ENCODE measurements at places on chromosomes 6 and 20.
A peak's percentile ranks its signal among the peaks of the same experiment; 100 is the strongest.

DNA sequence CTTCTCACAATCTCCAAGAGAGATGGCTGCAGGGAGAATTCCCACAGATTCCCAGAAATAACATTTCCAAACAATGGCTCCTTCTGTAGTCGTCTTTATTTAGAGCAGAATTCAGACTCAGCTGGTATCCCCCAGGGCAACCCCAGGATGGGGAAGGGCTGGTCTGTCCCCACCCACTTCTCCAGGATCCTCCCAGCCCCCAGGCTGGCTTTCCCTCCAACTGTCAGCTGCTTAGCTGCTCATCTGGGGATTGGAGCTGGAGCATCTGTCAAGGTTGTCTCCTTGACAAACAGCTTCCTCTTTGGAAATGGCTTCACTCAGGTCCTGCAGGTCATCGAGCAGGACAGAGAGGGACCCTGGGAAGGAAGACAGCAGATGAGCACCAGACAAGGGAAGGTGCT, 3.5 kb upstream of the PSORS1C2 start:
- no peak for DNase-seq

DNA sequence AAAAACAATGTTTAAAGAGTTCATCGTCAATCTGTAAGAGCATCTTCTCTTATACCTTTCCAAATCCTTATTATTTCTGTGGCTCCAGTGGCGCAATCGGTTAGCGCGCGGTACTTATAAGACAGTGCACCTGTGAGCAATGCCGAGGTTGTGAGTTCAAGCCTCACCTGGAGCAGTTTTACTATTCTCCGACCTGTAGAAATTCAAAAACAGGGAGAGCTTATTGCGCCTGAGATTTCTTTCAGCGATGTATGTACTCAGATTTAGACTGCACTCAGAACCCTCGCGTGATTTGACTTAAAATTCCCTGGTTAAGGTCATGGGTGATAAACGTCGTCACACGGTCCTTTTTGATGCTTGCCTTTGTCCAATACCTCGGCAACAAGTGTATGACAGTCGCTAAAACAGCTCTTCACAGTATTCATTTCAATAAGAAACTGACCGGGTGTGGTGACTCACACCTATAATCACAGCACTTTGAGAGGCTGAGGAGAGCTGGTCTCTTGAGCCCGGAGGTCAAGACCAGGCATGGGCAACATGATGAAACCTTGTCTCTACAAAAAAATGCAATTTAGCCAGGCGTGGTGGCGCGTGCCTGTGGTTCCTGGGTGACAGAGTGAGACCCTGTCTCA, 11.9 kb downstream of the GPX5 start:
- DNase-seq = peak; percentile 45

GRCh38 chr6:142013875-142014495, 118.7 kb upstream of the GJE1 start:
- no peak for DNase-seq

DNA sequence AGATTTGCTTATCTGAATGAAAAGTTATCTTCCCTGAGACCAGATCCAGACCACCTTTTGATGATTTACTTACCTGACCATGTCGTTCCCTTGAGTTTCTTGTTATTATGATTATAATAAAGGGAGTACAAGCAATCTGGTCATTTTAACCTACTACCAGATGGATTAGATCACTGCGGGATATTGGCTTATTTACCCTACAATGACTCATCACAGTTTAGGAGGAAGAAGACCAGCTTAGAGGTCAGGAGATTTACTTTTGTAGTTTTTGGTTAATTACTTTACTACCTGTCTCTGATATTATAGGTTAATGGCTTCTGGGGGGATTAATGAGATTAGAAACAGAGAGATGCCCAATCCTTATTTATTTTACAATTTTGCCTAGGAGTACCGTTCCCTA, 10.7 kb downstream of the PKIB start:
- DNase-seq = no peak

GRCh38 chr20:40813708-40814630, 124.9 kb upstream of the MAFB start:
- no peak for DNase-seq

DNA sequence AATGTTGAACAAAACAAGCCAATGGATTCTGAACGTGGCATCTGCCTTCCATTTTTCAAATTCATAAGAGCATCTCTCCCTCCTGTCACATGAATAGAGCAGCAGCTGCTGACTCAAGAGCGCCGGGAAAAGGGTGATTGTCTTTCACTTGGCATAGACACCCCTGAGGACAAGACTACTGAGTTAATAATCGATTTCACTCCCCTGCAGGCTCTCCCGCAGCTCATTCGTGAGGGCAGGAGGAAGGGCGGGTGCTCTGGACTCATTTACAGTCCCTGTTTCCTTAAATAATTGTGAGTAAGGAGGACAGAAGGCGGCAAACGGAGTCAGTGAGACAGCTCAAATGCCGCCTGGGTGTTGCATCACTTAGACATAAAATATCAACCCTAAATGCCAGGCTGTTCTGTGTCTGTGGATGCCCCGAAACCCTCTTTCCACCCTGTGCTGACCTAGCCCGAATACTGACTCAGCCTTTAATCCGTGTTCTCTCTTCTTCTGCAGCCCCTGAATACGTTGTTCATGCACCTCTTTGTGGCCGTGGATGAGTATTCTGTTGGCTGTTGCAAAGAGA, 21.6 kb downstream of the CFAP61 start:
- DNase-seq = no peak

DNA sequence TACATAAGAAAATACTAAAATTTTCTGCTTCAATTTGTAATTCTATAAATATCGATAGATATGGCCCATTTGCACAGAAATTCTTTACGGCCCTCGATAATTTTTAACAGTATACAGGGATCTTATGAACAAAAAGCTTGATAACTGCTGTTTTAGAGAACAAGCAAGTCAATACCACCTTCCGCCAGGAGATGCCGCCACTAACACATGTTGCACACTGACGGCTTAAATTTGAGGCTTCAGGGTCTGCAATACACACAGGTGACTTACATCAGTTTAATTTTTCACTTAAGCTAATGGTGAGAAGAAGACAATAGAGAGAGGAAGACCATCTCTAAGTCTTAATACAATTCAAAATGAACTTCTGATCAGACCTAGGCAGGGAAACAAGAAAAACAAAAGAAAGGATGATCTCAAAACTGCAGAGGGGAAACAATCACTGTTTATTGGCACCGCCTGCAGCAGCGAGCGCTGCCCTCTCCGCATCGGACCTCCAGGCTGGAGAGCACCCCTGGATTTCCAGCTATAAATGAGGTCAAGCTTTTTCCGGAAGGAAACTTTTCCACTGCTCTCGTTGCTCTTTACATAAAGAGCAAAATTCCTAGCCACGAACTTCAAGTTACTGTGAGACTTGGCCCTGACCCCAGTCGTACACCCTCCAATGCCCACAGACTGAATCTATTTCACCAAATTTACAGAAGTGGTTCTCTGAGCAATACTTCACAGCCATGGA, 53.9 kb downstream of the OTOR start:
- peak; percentile 51 for DNase-seq

- DNase-seq = no peak
These were observed 83.6 kb upstream of the MYLIP start for GRCh38 chr6:16045238-16045637.

- no peak for DNase-seq
These were observed 62.7 kb upstream of the ELOVL5 start for GRCh38 chr6:53411451-53411850.

DNA sequence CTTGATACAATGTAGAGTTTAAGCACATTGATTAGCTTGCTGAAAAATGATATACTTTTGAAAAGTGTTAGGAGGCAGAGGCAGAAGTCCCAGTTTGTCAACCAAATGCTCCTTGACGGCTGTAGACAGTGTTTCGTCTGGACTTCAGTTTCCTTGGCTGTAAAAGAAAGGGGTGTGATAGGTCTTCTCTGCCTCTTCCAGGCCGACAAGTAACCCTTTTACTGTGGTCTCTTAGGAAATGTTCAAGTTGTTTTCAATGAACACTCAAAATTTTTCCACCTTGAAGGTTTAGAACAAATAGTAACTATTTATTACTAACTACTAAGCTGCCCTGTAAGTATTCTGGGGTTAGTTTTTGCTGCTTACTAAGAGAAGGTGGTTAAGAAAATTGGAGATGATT, 122.4 kb downstream of the IRF4 start:
- DNase-seq = no peak

- DNase-seq = no peak
These were observed 68.4 kb downstream of the ID4 start for GRCh38 chr6:19905584-19905983.

GRCh38 chr6:33897189-33897780, 93.5 kb upstream of the MLN start:
- no peak for DNase-seq

GRCh38 chr6:26350858-26351543, 14.0 kb upstream of the BTN3A2 start:
- DNase-seq = no peak

DNA sequence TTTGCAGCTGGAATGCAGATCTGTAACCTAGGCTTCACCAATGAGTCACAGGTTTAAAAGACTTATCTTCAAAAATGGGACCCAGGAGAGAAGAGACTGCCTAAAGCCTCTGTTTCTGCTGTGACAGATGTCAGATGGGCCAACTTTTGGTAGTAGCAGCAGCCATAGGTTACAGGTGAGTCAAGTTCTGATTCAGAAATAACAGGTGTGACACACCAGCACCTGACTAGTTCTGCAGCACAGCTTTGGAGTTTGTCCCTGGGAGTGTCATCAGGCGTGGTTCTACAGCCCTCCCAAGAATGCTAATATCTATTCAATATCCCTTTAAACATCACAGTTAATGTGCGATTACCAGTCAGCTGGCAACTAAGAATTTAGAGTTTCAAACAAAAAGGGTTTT, 121.9 kb upstream of the BTN3A2 start:
- DNase-seq = no peak

- DNase-seq = no peak
These were observed 111.9 kb downstream of the TBX18 start for GRCh38 chr6:84652356-84653026.

DNA sequence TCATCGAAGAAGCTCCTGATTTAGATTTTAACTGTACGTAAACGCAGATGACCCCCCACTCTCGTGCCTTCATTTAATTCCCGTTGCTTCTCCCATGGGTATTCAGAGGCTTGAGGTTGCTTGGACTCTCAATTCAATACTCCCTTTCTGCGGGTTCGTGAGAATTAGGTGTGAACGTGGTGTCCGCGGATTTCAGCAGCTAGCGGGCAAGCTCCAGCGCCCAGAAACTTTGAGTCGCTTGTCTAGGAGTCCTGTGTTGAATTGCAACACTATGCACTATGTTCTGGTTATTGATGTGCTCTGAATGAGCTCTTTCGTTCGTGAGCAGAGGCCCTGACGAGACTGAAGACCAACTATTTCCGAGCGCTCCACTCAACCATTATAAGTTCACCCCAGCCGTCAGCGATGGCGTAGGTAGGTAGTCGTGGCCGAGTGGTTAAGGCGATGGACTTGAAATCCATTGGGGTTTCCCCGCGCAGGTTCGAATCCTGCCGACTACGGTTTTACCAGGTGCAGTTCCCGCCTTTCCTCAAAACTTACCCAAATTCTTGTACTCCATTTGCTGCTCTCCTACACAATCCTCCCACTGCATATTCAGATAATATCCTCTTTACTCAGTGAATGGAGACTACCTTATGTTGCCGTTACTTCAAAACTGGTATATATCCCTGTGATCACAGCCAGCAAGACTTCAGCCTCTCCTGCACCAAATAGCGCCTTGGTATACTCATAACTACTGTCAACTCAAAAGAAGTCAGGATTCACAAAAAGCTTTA, 72.6 kb upstream of the ZNF184 start:
- DNase-seq = no peak

GRCh38 chr6:27168108-27168507, 79.4 kb upstream of the PRSS16 start:
- DNase-seq = no peak

DNA sequence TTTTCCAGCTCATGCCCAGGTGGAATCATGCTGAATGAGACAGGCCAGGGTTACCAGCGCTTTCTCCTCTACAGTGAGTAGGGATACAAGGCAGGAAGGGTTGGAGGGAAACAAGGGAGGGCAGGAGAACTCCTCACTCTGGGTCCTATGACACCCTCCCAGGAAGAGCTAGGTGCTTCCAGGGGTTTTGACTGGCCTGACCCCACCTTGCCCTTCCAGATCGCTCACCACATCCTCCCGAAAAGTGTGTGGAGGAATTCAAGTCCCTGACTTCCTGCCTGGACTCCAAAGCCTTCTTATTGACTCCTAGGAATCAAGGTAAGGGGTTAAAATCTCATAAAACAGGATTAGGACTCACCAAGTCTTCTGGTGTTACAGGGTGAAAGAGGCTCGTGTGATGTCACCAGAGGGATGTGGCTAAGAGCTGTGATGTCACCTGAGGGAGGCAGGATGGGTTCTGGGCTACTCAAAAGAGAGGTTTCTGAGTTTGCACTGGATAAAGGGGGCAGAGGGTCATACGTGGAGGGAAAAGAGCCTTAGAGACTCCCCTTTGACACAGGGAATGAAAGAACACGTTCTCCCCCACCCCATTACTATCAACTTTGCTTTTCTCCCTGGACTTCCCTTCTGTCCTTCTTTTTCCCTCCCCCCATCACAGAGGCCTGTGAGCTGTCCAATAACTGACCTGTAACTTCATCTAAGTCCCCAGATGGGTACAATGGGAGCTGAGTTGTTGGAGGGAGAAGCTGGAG, 1.9 kb downstream of the APOM start:
- DNase-seq = peak; percentile 29
